Inflammatory macrophage treated with lipopolysaccharide for 1 hour (primary cell): ENCODE measurements at places on chromosomes 7 and 10.
A peak's percentile ranks its signal among the peaks of the same experiment; 100 is the strongest.

GRCh38 chr10:9076066-9076465 is 1021.6 kb downstream of the GATA3 start:
- no peak for DNase-seq

GRCh38 chr7:55194522-55194921 is 170.6 kb upstream of the LANCL2 start:
- no peak for DNase-seq

GRCh38 chr10:62381385-62382102 is 7.4 kb downstream of the ZNF365 start:
- DNase-seq = no peak

- DNase-seq = no peak
These were observed 826.3 kb upstream of the MBL2 start for GRCh38 chr10:53598914-53599313.

DNA sequence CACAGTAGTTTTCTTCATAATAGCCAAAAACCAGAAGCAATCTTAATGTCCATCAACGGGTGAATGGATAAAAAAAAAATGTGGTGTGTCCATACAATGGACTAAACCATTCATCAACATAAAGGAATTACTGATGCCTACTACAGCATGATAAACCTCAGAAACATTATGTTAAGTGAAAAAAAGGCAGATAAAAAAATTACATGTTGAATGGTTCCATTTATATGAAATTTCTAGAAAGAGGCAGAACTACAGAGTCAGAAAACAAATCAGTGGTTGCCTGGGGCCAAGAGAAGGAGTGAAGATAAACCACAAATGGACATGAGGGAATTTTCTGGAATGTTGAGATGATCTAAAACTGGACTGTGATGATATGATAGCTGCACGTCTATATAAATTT is 74.5 kb upstream of the CAPZA2 start:
- DNase-seq = no peak

DNA sequence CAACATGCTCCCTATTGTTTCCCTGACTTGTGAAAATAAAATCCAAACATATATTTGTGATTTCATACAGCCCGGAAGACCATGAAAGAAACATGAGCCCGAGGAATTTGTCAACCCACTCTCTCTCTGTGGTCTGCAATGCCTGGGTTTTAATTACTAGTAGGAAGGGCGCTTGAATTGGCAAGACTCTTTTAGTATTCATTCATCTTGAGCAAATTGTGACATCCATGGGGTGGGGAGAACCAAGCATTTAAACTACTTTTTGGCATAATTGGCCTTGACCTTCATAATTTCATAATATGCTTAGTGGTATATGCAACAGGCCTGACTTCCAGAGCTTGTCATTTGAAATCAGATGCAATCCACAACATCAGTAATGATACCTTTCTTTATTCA is 142.4 kb upstream of the BMPER start:
- DNase-seq = no peak

DNA sequence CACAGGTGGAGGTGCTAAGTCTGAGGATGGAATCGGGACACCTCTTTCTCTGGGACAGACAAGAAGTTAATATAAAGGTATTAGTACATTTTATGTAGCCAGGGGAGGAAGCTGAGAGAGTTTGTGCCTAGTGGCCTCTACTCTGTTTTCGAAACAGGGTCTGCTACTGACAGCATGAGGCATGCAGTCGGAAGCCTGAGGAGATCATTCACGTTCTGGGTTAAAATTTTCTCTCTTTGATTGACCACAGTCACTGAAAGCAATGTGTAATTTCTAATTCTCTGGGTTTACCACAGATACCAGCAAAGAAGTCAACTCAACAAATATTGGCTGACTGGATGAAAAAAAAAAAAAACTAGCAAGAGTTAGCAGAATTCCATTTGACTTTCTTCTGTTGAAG is 53.3 kb upstream of the KCTD7 start:
- DNase-seq = no peak

- no peak for DNase-seq
These were observed 149.4 kb upstream of the FERD3L start for GRCh38 chr7:19294619-19295018.

DNA sequence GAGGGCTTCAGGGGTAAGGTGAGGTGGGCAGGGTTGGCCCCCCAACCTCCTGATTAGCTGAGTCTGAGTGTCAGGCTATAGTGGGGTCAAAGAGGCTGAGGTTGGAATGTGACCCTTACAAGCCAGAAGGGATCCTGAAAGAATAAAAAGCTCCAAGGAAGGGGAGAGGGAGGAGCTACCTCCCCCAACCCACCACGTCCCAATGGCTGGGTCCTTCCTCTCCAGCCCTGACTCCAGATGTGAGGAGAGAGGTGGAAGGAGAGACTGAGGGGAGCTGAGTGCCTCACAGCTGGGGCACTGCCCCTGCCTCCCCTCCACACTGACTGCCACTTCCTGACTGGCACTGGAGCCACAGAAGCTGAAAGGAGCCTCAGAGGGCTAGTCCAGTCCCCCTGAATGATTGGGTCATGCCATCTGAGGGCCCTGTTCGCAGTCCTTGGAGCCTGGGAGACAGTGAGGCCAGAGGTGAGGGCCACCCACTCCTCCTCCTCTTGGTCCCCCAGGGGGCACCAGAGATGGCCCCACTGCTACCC is 20.6 kb downstream of the IMPDH1 start:
- no peak for DNase-seq

DNA sequence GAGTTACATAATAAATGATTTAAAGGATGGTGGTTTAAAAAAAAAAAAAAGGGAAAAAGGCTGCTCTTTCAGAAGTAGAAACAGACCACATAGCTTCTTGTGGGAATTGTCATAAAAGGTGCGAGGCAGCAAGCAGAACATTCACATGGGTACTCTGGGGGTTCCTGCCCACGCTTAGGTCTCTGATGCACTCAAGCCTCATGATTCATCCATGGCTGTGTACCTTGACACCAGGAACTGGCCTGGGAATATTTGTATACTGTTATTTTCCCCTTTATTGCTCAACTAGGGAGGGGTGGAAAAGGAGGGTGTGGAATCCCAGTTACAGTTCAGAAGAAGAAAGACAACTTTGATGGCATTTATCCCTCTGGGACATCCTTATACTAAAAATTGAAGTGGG is 4.0 kb downstream of the PON2 start:
- no peak for DNase-seq

DNA sequence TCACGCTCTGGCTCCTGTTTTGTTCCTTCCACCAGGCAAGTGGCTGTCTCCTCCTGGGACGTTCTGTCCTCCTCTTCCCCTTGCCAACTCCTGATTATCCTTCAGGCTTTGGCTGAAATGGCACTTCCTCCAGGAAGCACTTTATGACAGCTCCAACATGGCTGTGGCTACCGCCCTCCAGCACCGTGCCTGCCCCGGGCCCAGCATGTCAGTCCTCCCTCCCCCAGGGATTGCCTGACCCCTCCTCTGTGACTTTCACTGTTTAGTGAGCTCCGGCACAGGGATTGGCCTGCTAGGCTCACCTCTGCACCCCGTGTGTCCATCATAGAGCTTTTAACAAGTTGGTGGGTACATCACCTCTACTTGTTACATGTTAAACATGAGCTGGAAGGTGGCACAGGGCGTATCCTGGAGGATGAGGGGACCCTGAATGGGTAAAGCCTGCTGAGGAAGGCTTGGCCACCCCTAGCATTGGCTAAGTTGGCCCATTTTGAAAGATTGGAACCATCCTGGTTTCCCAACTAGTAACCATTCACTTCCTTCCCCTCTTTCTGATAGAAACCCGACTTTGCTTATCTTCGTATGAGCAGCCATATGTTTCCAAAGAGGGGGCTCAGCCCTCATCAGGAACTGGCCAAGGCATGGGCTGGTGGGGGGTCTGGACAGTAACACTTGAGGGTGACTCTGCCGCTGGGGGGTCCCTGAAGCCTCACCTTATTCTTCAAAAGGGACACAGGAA is 10.5 kb upstream of the ADAMTS14 start:
- no peak for DNase-seq

- no peak for DNase-seq
These were observed at the start of gene PRR15 for GRCh38 chr7:29563590-29564495. Gene PRR15, plus strand, starts transcription at chr7:29563835. Its CDS starts 2,495 bp downstream, at chr7:29566330.

DNA sequence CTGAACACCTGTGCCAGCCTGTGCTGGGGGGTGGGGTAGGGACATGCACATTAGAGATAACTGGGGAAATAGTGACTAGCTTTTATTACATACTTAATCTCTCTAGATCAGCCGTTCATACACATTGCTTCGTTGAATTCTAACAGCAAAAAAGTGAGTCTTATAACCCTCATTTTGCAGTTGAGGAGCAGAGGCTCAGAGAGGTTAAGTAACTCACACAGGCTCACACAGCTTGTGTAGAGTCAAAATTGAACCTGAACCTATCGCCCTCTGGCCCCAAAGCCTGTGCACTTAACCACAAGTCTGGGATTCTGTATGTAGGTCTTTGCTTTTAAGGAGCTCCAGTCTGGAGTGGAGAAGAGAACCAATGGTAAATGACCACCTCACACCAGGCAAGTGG is 59.9 kb downstream of the CDH23 start:
- DNase-seq = no peak

GRCh38 chr10:104921763-104922162 is 280.7 kb downstream of the SORCS3 start:
- DNase-seq = no peak

DNA sequence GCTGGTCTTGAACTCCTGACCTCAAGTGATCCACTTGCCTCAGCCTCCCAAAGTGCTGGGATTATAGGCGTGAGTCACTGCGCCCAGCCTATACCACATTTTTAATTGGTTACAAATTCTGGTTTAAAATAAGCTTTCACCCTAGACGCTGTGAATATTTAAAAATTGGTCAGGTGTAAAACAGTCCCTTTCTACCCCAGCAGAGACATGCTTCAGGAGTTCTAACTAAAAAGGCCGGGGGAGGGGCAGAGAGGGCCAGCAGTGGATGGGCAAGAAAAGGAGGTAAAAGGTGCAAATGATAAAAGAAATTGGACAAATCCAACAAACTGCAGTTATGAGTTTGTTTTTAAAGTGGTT is 70.0 kb downstream of the WAPL start:
- DNase-seq = no peak

DNA sequence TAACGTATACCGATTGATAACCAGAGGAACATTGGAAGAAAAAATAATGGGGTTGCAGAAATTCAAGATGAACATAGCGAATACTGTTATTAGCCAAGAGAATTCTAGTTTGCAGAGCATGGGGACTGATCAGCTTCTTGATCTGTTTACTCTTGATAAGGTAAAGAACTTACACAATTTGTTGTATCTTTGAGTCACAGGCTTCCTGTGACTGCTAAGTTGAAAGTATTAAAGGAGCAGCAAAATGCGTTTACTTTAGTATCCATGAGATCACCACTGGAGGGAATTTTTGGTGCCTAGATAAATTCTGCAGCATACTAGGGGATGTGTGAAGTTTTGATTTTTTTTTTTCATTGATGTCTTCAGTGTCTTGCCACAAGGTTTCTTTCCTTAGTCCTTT is 103.6 kb downstream of the BTAF1 start:
- DNase-seq = no peak

- DNase-seq = no peak
These were observed 60.1 kb downstream of the ZNRF2 start for GRCh38 chr7:30344513-30344912.

GRCh38 chr10:7260412-7260900 is 150.4 kb downstream of the SFMBT2 start:
- peak; percentile 72 for DNase-seq

DNA sequence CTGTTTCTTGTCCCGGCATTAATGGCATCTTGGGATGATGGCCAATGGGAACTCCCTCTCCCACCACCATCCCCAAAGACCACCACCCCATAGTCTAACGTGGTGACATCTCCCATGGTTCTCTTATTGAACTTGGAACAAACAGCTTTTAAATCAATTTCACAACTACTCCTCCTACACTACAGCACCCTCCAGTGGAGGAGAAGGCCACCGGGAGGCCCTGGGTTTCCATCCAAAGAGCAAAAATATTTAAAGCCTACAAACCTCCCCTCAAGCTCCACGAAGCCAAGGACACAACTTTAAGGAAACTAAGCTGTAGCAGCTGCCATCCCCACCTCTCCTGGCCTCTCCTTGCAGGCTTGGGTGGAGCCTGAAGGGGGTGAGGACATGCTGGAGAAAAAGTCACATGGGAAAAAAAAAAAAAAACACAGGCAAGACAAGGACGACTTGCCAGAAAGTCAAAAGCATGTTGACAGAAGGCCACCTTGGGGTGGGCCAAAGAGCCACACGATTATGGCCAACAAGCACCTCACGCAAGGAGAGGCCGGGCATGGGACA is 94.0 kb upstream of the LANCL2 start:
- DNase-seq = no peak

DNA sequence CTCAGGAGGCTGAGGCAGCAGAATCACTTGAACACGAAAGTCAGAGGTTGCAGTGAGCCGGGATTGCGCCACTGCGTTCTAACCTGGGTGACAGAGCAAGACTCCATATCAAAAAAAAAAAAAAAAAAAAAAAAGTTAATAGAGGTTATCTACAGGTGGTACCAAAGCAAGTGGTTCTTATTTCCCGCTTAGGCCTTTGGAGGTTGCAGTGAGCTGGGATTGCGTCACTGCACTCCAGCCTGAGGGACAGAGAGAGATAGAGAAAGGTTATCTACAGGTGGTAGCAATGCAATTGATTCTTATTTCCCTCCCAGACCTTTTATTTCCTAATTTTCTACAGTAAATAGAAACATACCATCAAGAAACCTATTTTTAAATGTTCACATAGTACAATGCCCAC is 98.2 kb downstream of the DLG5 start:
- DNase-seq = no peak

GRCh38 chr7:151380199-151381097 is 29.4 kb downstream of the WDR86 start:
- no peak for DNase-seq

GRCh38 chr7:2172311-2173188 is 60.2 kb downstream of the MAD1L1 start:
- no peak for DNase-seq

DNA sequence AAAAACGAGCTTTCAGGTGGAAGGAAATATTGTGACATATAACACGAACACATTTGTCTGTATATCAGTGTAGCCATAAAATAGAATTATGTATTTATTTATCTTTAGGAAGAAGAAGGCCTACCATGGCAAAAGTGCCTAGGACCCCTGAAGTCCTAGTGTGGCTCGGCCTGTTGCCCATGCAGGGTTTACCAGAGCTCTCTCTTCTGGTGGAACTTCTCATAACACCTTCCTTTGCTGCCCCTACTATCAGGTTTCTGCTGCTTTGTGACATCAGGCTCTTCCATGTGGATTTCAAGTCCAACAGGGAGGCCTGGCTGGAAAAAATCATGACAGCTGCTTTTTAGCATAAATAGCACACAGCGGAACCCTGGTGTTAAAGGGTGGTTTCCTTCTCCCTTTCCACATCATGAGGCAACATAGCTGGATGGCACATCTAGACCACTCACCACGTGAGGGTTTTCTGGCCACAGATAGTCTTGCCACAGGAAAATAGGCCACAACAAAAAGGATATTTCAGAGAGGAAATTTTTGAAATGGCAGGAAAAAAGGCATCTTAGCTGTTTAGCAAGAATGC is 44.8 kb upstream of the ADO start:
- DNase-seq = peak; percentile 91
